ENCODE measurements at places on chromosomes 3 and 15.

GRCh38 chr15:98231696-98232440 lies 271.4 kb downstream of the ARRDC4 start:
- DNase-seq = no peak

DNA sequence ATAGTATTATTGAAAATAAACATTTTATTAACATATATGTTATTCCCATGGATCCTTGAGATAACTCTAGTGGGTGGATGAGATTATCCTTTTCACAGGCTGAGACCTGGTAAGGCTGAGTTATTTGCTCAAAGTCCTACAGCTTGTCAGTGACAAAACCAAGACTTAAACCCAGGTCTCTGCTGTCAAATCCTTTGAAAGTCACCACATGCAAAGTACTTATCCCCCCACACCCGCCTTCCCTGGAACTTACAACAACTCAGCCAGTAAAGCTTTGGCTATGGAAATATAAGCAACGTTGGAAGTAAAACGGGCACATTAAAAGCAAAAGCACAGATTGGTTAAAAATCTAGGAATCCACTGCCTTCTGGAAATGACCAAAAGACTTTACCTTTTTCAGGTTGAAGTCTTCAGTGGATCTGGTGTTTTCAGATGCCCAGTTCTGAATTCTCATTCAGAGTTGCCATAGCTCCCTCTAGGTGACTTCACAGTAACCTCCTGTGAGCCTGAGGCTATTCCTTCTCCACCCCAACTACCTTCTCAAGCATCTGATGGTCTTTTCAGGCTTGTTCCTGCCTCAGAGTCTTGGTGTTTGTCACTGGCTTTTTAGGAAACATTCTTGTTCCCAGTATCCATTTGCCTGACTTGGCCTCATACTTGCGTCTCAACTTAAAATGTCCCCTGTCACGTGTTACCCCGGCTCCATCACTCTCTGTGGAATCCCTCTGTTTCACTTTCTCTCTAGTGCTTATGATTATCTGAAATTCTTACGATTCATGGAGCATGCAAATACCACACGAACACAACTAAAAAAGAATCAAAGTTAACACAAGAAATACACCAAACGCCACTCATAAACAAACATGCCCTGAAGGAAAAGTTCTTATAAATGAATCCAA lies 131.2 kb downstream of the MAGI1 start:
- no peak for DNase-seq

DNA sequence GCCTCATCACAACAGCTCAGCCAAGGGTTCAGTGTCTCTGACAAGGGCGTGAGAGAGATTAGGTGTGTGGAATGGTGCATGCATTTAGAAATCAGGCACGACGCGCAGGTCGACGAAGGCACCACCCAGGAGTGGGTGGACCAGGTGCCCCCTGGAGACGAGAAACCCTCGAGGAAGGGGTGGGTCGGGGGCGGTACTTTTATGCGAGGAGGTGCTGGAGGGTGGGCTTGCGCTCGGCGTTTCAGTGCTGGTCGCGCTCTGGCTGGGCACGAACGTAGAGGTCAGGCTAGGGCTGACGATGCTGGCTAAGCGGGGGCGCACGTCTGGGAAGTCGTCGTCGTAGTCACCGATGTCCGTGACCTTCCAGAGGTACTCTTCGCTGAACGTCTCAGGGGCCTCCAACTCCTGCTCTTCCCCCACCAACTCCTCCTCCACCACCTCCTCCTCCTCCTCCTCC lies 393 bp downstream of the ERICH6 start:
- peak; percentile 4 for DNase-seq

DNA sequence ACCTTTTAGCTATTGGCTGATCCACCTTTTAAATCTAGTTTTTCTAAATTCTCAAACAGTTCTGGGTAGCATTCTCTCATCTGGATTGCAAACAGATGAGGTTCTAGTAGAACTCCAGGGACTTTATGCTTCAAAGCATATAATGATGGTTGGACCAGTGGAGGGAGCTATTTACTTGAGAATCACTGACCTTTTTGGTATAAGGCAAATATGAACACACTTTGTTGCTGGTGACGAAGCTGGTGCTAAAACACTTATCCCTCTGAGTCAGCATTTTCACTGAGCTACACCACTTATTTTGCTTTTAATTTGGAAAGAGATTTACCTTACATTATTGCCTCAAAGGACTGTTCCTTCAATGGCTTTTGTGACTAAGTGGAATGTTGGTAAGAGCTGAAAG lies 58.6 kb upstream of the SLITRK3 start:
- DNase-seq = no peak

GRCh38 chr3:148360051-148360450 lies 337.7 kb upstream of the AGTR1 start:
- no peak for DNase-seq

Data from activated CD8-positive, alpha-beta memory T cell treated with anti-CD3 and anti-CD28 coated beads for 4 hours (primary cell).